Activated T-helper 1 cell treated with anti-CD3 and anti-CD28 coated beads, Interleukin-2, amount 50 U/mL, for 16 hours (primary cell): ENCODE measurements at places on chromosomes 3 and 15.

GRCh38 chr3:67077656-67078055 lies 79.5 kb downstream of the KBTBD8 start:
- DNase-seq, result no peak

DNA sequence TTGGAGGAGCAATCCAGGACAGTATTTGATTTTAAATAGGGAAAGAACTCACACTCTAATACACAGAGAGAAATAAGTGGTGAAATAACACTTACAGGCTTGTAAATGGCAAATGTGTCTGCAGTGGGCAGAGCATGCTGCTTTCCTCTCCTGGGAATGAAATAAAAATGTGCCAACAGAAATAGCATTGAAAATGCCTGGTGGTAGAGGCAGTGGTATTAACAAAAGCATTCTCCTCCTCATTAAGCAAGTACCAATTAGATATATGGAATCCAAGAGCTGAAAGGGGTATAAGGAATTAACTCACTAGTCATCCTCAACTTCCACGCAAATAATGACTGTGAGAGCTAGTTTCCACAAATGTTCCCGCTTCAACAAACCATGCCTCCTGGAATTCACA lies 364.1 kb upstream of the KCNMB2 start:
- no peak for DNase-seq

GRCh38 chr3:140530603-140531002 lies 147.3 kb upstream of the TRIM42 start:
- no peak for DNase-seq

- no peak for DNase-seq
These were observed 460.2 kb downstream of the GBE1 start for GRCh38 chr3:81301230-81301629.

DNA sequence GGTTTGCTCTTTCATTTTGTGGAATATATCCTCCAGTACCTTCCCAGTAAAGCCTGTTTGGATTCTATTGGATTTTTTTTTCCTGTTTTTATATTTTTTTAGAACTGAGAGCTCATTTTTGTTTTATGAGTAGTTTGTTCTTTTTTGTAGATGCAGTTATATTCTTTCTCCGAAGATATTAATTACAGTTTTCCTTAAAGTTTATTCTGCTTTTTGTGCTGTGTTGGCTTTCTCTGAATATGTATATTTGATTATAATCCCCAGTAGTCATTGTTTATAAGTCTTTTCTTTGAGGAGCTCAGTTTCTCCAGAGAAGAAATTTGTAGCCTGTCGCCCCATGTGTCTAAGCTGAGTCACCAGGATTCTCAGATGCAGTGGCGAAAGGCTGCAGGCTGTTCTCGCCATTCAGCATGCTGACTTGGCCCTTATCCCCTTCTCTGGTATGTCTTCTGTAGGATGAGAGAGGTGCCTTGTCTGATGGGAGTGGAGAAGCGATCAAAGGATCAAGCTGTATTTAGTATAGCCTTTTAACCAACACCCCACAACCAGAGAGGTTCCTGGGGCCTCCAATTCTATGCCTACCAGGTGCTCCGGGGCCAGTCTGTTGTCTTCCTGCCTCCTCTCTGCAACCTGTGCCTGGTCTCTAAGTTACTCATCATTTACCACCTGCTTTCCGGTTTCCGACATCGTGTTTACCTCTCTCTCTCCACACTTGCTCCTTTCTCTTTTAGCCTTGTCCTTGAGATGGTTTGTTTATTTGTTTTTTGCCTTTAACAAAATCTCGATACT lies 31.7 kb upstream of the MFSD1 start:
- no peak for DNase-seq
